ENCODE measurements at places on chromosomes 11 and 22.

GRCh38 chr11:58805065-58805464 lies 39.4 kb downstream of the GLYATL2 start:
- no peak for DNase-seq

- DNase-seq, result no peak
These were observed 49.7 kb upstream of the TOP3B start for GRCh38 chr22:22032099-22032905.

- DNase-seq, result no peak
These were observed 88.8 kb downstream of the PDHX start for GRCh38 chr11:35005141-35005780.

DNA sequence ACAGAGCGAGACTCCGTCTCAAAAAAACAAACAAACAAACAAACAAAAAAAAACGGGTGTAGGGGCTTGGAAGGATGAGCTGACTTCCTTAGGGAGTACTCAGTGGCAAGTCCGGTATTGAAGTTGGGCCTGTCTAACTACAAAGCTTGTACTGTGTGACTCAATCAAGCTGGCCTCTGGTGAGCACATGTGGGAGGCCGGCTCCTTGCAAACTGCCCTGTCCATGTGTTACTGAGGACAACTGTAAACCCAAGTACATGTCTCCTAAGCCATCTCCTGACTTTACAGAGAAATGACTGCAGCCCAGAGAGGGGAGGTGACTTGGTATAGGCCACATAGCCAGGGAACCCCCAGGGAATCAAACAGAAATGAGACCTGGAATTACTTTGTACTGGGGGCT lies 11.6 kb downstream of the RIBC2 start:
- DNase-seq, result no peak

DNA sequence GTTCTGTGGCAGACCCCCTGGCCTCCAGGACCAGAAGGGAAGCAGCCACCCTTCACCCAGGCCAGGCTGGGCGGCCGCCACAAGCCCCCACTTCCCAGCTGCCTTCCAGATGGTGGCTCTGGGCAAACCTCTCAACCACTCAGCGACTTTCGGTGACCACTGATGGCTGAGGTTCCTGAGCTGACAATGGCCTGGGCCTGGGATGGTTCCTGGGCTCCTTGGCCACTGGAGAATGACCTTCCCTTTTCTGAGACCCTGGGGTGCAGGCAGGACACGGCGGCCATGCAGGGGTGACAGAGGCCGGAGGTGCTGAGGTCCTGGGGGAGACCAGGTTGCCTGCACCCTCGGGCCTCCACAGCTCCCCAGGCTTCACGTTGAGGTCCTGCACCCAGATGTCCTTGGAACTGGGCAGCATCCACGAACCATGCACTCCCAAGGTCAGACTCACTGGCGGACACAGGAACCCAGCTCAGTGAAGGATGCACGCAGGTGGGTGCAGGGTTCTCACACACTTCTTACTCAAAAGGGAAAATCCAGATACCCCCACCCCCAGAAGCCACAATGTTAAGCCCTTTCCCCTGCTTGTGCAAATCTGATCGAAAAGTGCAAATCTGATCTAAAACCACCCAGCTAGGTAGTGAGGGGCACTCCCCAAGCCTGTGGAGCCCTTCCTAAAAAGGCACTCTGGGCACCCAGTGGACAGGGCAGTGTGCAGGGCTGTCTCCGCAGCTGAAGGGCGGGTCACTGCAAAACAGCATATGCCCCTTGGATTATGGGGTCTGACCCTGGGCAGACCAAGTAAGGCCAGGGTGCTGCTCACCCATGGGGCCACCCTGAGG lies 13.9 kb upstream of the PHLDA2 start:
- DNase-seq, result no peak

DNA sequence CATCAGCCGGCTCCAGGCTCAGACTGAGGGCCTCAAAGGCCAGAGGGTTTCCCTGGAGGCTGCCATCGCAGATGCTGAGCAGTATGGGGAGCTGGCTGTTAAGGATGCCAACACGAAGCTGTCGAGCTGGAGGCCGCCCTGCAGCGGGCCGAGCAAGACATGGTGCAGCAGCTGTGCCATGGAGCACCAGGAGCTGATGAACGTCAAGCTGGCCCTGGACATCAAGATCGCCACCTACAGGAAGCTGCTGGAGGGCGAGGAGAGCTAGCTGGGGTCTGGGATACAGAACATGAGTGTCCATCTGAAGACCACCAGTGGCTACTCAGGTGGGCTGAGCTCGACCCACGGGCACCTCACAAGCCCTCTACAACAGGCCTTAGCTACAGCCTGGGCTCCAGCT lies 4.0 kb upstream of the SCUBE2 start:
- DNase-seq, result no peak

- DNase-seq, result peak; percentile 63
These were observed 27.9 kb upstream of the ABCC8 start for GRCh38 chr11:17504330-17505107.

- DNase-seq, result no peak
These were observed 38.5 kb upstream of the LRRC4C start for GRCh38 chr11:41497974-41498373.

GRCh38 chr11:62865635-62866034 lies 15.1 kb upstream of the SLC3A2 start:
- DNase-seq, result no peak

DNA sequence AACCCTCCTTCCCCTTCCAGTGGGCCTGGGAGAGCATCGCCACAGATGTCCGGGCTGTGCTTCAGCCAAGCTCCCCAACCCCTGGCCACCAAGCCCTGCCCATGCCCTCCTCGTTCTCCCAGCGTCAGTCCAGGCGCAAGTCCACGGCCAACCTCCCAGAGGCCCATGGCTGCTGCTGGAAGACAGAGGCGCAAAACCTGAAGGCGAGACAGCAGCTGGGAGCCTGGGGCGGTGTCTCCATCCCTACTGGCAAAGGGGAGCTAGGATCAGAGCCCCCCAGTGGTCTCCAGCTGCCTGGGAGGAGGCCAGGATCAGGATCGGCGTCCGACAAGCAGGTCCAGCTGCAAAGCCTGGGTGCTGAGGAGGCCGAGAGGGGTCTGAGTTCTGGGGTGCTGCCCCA lies 1.9 kb downstream of the TSGA10IP start:
- DNase-seq, result no peak

- DNase-seq, result no peak
These were observed 17.0 kb downstream of the LAYN start for GRCh38 chr11:111557425-111558111.

DNA sequence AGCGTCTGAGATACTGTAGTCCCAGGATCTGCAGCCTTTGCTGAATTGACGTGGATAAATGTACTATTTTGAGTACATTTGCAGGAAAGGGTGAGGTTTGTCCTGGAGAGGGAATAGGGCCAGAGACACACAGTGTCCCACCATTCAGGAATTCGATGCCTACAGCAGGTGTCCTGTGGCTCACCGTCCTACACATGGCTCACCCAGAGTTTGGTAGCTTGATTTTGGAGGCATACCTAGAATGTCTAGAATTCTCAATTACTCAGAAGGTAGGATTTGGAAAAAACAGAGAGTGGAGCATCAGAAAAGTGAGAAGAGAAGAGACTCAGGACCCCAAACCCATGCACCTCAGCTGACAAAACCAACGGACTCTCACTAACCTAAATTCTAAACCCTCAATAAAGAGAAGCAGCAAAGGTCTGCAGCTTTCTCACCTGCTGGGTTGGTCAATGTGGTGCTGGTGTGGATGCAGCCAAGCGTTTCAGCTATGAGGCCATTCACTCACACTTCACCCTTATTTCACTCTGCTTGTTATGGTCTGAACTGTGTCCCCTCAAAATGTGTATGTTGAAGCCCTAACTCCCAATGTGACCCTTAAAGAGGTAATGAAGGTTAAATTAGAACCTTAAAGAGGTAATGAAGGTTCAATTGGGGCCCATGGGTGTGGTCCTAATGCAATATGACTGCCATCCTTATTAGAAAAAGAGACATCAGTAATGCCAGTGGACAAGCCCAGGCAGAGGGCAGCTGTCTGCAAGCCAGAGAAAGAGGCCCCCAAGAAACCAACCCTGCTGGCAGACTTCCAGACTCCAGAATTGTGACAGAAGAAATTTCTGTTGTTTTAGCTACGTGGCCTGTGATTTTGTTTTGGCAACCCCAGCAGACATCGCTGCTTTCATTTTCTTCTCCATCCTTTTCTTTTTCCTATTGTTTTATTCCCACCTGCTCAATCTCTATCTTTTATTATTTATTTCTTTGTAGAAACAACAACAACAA lies 187.8 kb downstream of the SNX19 start:
- no peak for DNase-seq

GRCh38 chr11:134623711-134624110 lies 211.7 kb upstream of the B3GAT1 start:
- DNase-seq, result no peak

GRCh38 chr22:32579529-32580220 lies 105.1 kb downstream of the FBXO7 start:
- DNase-seq, result no peak

GRCh38 chr11:61357233-61357893 lies 4.3 kb downstream of the CYB561A3 start:
- no peak for DNase-seq

GRCh38 chr11:15112131-15112541 lies 2.6 kb upstream of the INSC start:
- no peak for DNase-seq

- DNase-seq, result no peak
These were observed 19.7 kb upstream of the PHF21B start for GRCh38 chr22:45029501-45029900.

GRCh38 chr22:34099278-34099677 lies 179.0 kb upstream of the LARGE1 start:
- no peak for DNase-seq

DNA sequence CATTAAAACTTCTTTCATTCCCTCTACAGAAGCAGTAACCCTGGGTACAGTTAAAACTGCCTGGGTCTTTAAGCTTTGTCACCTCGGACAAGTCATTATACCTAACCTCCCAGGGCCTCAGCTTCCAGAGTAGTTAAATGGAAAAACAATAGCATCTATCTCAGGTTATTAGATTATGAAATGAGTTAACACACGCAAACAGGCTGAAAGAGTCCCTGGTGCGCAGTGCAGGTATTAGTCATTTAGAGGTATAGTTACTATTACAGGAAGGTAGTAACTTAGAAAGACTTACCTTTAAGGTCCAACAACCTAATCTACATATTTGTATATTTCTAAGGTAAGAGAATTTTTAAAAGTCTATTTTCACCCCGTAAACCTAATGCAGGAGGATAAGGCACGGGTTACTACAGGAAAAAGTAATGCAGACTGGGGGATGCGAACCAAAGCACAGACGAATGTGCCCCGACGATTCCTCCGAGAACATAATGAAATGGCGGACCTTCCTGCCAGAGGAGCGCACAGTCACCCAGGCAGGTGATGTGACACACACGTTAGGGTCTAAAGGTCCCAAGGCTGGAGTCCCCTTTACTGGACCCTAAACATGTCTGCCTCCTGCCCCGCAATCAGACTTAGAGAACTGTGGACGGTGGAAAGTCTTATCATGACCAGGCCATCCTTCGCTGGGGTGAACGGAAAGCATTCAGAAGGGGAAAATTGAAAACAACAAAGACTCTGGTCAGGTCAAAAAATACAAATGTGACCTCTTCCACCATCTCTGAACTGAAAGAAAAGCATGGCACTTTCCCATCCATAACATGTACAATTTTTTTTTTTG lies 1.3 kb downstream of the NAP1L4 start:
- no peak for DNase-seq

DNA sequence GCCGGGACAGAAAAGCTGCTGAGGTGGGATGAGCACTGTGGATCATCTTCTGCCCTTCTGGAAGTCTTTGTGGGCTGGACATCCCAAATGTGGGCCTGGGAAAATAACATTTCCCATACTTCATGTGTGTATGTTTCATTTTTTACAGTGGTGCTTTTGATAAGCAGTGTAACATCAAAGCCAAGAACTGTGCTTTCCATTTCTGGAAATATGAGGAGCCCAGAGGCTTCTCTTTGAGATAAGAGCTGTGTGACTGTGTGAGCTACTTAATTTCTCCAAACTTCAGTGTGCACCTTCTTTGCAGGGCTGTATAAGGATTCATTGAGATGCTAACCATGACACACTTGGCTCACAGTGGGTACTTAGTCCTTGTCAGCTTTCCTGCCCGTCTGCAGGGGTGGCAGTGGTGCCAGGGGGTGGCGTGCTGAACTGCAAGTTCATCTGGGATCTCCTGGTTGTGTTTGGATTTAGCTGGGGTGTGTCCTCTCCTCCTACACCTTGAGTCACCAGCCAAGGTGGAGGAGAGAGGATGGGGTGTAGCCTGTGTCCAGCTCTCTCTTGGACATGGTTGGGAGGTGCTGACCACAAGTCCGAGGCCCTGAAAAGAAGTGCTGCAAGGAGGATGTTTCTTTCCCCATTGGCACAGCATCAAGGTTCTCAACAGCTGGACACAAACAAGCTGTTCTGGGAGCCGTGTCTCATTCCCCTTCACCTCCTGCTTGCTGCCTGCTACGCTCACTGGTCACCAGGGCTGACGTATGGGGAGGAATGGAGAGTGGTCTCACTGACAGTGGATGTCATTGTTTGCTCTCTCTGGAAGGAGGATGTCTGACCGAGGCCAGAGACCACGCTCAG lies 139.4 kb downstream of the TEAD1 start:
- DNase-seq, result no peak

- no peak for DNase-seq
These were observed 10.9 kb downstream of the PIM3 start for GRCh38 chr22:49971232-49972162.

All from activated CD4-positive, alpha-beta T cell treated with anti-CD3 and anti-CD28 coated beads for 1 hour (primary cell).